ENCODE measurements at places on chromosomes 13 and 19. TPM values are rescaled to one million over a fixed set of nuclear protein-coding genes. Genes with fewer than 3 reads are reported as not detected.

The UBL3 gene
- 27.5 TPM for total RNA-seq

The KLK8 gene
- not detected for total RNA-seq

The IL4I1 gene
- total RNA-seq, result 1.4 TPM

The LGI4 gene
- total RNA-seq, result 1.0 TPM

The RNF225 gene
- not detected for total RNA-seq

GRCh38 chr19:8489561-8490394 lies 12.7 kb downstream of the PRAM1 start:
- no peaks in the 10 kb centered on the region for H3K27me3 ChIP-seq
- peak; percentile 69 for DNase-seq
- H3K4me3 ChIP-seq, result no peak overlapping the region
- H3K4me1 ChIP-seq, result peaks cover 90% of the 10 kb centered on the region

DNA sequence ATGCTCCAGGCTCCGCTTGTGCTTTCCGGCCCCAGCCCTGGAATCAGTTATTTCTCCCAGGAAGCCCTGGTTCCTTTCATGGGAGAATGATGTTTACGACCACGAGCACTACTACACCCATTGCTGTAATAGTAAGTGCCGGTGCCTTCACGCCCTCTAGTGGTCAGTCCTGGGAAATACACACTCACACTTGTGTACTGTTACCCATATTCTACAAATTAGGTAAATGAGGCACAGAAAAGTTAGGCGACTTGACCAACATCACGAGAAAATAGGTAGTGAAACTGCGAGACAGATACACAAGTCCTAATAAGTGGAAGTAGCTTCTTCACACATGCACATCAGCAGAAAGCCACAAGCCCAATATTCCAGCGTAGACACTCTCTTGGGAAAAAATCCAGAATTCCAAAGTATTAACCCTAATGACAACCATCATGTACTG lies 21.7 kb downstream of the CEACAM21 start:
- DNase-seq, result peak; percentile 86
- no peak overlapping the region for H3K4me3 ChIP-seq
- peaks cover 27% of the 10 kb centered on the region for H3K4me1 ChIP-seq
- no peak overlapping the region for H3K27ac ChIP-seq
- H3K27me3 ChIP-seq, result peaks cover 9% of the 10 kb centered on the region
- H3K36me3 ChIP-seq, result no peaks in the 10 kb centered on the region

- no peaks in the 10 kb centered on the region for H3K36me3 ChIP-seq
- DNase-seq, result no peak
- no peaks in the 10 kb centered on the region for H3K27me3 ChIP-seq
- no peak overlapping the region for H3K27ac ChIP-seq
Observed at GRCh38 chr13:40483601-40484000, 182.8 kb downstream of the FOXO1 start.

DNA sequence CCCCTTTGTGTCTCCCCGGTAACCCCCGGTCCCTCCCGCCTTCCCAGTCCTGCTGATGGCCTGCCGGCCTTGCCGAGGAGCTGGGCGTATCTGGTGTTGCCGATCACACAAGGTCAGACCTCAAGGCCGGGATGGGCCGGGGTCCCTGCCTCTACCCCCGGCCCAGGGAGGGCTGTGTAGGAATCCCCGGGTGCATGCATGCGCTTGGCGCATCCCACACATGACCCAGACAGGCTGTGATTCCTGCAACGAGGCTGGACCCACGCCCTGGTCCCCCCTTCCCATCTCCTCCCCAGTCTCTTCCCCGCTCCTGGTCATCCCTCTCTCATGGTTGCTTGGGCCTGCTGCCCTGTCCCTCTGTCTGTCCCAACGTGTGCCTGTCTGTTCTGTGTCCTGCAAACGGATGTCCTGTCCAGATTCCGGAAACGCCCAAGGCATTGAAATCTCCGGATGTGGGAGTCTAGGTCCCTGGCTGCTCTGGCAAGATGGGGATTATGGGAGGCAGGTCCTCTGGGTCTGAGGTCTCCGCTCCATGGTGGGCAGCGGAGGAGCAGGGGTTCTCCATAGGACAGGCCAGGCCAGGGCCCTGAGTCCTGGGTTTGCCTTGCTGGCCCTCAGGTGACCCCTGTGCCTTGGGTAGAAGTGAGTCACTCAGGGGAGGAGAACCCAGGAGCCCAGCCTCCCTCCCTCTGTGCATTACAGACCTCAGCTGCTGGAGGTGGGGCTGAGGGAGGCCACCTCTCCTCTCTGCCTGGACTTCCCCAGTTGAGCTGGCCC lies 1.6 kb downstream of the PKN1 start:
- no peaks in the 10 kb centered on the region for H3K27me3 ChIP-seq
- peak overlapping the region; percentile 84 for H3K4me3 ChIP-seq
- H3K27ac ChIP-seq, result peak overlapping the region; percentile 94
- DNase-seq, result peak; percentile 86
- H3K36me3 ChIP-seq, result peaks cover 25% of the 10 kb centered on the region

GRCh38 chr19:48378194-48378570 lies 13.2 kb downstream of the KDELR1 start:
- no peak overlapping the region for H3K27ac ChIP-seq
- H3K4me3 ChIP-seq, result no peak overlapping the region
- H3K4me1 ChIP-seq, result no peaks in the 10 kb centered on the region
- DNase-seq, result no peak
- H3K36me3 ChIP-seq, result peaks cover 35% of the 10 kb centered on the region
- H3K27me3 ChIP-seq, result no peaks in the 10 kb centered on the region

DNA sequence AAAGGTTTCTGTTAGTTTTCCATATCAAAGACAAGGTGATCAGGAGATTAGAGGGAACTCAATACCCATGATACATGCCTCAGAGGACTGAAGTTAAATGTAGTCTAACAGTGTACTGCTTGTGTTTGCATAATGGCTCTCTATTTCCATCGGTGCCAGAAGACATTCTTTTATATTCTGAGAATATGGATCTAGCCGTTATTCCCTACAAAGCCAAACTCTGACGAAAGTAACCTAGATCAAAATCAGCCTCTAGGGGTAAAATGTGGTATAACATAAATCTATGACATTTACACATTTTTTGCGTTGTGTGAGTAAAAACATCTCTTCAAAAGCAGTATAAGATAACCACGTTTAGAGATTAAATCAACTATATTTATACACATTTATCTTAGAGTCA lies 2232.7 kb downstream of the PCDH9 start:
- H3K4me1 ChIP-seq, result no peaks in the 10 kb centered on the region
- no peak overlapping the region for H3K4me3 ChIP-seq

DNA sequence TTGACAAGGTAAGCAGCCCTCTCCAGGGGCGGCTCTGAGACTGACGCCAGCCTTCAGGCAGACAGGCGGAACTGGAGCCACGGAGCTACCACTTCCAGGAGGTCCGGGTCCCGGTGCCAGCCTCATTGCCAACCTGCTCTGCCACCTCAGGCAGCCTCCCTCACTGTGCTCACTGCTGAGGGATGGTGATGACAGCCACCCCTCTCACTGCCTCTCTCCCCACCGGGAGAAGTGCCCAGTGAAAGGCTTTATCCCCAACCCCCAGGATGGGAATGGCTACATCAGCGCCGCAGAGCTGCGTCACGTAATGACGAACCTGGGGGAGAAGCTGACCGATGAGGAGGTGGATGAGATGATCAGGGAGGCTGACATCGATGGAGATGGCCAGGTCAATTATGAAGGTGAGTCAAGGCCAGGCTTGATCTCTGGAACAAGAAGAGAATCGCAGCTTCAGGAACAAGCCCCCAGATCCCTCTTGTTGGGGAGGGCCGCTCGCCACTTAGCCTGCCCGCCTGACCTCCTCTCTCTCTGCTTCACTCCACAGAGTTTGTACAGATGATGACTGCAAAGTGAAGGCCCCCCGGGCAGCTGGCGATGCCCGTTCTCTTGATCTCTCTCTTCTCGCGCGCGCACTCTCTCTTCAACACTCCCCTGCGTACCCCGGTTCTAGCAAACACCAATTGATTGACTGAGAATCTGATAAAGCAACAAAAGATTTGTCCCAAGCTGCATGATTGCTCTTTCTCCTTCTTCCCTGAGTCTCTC lies 7.6 kb downstream of the CALM3 start:
- H3K27ac ChIP-seq, result no peak overlapping the region
- H3K4me1 ChIP-seq, result peaks cover 22% of the 10 kb centered on the region
- DNase-seq, result peak; percentile 71

GRCh38 chr13:20306039-20306438 lies 73.9 kb upstream of the GJB6 start:
- DNase-seq, result no peak
- H3K4me3 ChIP-seq, result no peak overlapping the region
- H3K36me3 ChIP-seq, result no peaks in the 10 kb centered on the region
- no peak overlapping the region for H3K27ac ChIP-seq
- no peaks in the 10 kb centered on the region for H3K4me1 ChIP-seq
- H3K27me3 ChIP-seq, result peaks cover 14% of the 10 kb centered on the region

GRCh38 chr19:40219721-40220276 lies 1.6 kb upstream of the TTC9B start:
- peaks cover 5% of the 10 kb centered on the region for H3K4me1 ChIP-seq
- DNase-seq, result no peak
- peaks cover 95% of the 10 kb centered on the region for H3K27me3 ChIP-seq
- H3K4me3 ChIP-seq, result no peak overlapping the region

DNA sequence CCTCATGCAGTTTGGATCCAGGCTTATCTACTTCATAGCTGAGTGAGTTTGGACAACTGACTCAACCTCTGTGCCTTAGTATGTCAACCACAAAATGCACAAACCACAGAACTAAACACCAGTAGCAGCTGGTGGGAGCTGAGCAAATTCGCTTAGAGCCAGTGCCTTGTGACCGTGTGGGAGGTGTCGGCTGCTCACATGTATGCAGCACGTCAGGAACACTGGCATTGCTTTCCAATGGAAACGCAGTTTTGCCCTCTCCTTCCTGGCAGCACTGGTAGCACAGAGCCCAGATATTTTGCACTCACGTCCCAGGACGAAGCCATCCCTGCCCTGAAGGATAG lies 8.3 kb upstream of the NTN5 start:
- no peaks in the 10 kb centered on the region for H3K27me3 ChIP-seq
- no peak for DNase-seq
- H3K4me3 ChIP-seq, result no peak overlapping the region
- no peak overlapping the region for H3K27ac ChIP-seq

GRCh38 chr13:95060014-95060519 lies 241.2 kb downstream of the ABCC4 start:
- DNase-seq, result no peak
- no peak overlapping the region for H3K4me3 ChIP-seq
- no peaks in the 10 kb centered on the region for H3K36me3 ChIP-seq
- H3K27me3 ChIP-seq, result no peaks in the 10 kb centered on the region
- no peak overlapping the region for H3K27ac ChIP-seq
- H3K4me1 ChIP-seq, result no peaks in the 10 kb centered on the region

DNA sequence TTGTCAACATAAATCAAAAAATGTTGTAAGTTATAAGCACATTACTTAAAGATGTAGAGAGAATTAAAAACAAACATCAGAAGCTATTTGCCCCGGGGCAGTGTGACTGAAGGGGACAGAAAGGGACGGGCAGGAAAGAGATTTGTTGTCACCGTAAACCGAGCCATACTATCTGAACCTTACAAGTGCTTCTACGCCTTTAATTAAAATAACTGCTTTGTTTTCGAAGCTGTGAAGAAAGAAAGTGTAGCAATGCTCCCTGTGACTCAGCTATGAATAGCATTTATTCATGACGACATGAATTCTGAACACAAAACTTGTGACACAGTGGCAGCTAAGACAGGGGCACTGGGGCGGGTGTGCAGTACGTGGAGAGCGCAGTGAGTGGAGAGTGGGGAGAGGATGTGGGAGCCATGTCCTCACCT lies 30.0 kb downstream of the ZNF787 start:
- no peak overlapping the region for H3K4me3 ChIP-seq
- H3K36me3 ChIP-seq, result peaks cover 41% of the 10 kb centered on the region
- peaks cover 3% of the 10 kb centered on the region for H3K4me1 ChIP-seq
- DNase-seq, result no peak
- H3K27ac ChIP-seq, result peak overlapping the region; percentile 67
- H3K27me3 ChIP-seq, result no peaks in the 10 kb centered on the region

Data from spleen (tissue), 13 donors.